ENCODE measurements at places on chromosomes 12 and 14.
A peak's percentile ranks its signal among the peaks of the same experiment; 100 is the strongest.

DNA sequence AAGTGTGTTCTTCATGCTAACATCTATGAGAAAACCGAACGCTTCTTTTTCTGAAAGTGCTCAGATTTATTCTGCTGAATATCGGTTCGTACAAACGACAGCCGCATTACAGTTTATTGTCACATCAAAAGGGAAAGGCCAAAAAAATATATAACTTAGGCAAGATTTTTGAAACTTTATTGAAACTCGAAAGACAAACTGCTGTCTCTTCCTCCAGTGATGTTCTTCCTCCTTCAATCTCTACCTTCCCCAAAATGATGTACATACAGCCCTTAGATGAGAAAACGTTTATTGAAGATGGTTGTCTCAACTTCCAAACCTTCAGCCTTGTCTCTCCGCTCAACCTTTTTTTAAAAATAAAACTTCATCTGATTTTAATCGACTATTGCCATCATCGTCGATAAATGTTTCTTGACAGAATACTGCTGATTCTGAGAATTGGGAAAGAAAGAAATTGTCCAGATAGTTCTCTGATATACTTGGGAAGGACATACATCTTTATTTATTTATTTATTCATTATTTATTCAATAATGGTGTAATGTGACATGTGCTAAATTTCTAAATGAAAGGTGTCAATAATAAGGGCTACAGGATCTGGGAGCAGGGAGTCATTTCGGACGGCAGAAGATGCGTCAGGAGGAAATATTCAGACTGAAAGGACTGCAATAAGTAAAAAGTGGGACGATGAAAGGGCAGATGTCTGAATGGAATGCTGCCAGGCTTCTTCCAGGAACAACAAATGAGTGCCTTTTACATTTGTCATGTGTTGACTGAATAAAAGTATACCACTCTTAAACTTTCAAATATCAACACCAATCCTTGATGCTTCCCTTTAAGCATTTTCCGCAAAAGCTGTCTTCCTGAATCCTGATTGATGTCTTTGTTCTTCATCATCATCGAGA, 817 bp upstream of the MDM1 start:
- DNase-seq, result no peak

- DNase-seq, result no peak
Measured at GRCh38 chr14:103158688-103159087, 35.4 kb downstream of the TNFAIP2 start.

DNA sequence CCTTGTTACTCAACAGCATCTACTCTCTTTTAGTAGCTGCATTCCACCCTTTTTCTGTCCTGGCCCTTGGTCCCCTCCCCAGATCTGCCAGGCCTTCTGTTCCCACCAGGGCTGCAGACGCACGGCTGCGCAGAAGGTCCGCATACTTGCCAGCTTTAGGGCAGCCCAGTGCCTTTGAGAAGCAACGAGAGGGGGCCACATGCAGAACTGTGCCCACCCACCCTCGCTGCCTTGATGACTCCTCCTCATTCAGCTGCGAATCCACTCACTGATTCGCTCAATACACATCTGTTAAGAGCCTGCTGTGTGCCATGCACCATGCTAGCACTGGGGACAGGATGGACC, 39.2 kb downstream of the PRIMA1 start:
- DNase-seq, result no peak

GRCh38 chr14:87566991-87567390, 426.0 kb downstream of the GALC start:
- no peak for DNase-seq

- DNase-seq, result peak; percentile 65
Measured at GRCh38 chr12:49347311-49348193, 864 bp downstream of the DNAJC22 start.

- DNase-seq, result no peak
Measured at GRCh38 chr12:96099986-96100385, 64.6 kb upstream of the LTA4H start.

DNA sequence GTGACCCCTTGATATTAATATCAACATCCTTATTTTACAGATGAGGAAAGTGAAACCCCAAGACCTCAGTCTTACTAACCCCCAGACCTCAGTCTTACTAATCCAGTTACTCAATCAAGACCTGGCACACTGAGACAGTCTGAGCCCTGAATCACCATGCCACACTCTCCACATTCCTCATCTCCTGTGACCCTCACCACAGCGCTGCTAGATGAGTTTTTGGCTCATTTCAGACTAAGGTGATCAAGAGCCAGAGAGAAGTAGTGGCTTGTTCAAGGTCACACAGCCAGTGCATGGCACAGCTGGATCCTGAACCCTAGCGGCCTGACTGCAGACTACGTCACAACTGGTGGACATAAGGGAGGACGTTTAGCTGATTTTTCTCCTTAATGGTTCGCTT, 579.2 kb downstream of the BCL11B start:
- DNase-seq, result no peak

DNA sequence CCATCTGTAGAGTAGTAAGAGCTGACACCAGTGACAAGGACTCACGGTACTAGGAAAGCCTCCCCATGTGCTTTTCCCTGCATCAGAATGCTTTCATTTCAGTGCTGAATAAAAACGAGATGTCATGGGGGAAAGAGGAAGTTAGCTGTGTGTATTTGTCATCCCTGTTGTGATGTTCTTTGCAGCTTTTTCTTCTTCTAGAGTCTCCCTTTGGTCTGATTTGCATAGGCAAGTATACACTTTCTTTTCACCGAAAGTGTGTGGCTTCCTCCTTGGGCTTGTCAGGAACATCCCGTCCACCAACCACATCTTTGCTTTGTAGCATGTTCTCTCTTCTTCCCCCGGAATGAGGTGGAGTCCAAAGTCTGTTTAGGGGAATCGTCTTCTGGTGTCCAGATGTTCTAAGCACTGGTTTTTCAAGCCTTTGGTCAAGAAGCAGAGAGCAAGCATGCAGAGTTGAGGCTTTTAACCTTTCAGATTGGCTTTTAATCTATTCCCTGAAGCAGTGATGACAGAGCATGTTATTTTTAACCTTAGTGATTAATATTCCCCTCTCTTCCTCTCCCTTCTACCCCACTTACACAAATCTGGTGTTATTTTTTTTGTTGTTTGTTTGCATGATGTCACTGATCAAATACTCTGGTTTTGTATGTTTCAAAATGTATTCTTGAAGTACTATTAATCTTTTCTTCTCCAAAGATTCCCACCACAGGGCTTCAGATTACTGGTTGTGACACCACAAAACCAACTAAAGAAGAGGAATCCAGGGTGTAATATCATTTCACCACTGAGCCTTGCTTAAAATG, 163.4 kb downstream of the SAMD4A start:
- DNase-seq, result peak; percentile 29

DNA sequence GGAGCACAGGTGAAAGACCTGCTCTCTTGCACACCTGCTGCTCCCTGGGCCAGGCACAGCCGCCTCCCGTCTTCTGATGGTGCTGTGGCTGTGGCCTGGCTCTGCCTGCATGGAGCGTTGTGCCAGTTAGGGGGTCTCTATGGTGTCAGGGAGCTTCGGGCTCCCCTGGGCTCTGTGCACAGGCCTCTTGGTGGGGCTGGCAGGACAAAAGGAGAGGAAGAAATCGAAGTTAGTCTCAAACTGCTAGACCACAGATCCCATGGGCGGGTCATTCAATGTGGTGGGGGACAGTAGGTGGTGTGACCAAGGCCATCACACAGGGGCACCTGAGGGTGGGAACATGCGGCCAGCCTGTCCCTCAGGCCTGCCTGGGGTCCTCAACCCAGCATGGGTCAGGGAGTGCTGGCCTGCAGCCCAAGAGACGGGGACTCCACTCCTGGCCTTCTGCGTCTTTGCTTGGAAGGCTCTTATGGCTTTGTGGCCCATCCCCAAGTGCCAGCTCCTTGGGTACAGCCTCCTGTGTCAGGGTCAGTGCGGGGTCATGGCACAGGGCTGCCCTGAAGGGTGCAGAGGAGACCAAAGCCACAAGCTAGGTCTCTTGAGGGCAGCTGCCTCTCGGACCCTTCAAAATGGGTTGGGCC, 84.1 kb downstream of the KIF26A start:
- no peak for DNase-seq

GRCh38 chr12:18567787-18568186, 170.0 kb downstream of the PLCZ1 start:
- no peak for DNase-seq
